Fibroblast of skin of left quadriceps (primary cell): ENCODE measurements at places on chromosomes 11 and 22.
A peak's percentile ranks its signal among the peaks of the same experiment; 100 is the strongest.

DNA sequence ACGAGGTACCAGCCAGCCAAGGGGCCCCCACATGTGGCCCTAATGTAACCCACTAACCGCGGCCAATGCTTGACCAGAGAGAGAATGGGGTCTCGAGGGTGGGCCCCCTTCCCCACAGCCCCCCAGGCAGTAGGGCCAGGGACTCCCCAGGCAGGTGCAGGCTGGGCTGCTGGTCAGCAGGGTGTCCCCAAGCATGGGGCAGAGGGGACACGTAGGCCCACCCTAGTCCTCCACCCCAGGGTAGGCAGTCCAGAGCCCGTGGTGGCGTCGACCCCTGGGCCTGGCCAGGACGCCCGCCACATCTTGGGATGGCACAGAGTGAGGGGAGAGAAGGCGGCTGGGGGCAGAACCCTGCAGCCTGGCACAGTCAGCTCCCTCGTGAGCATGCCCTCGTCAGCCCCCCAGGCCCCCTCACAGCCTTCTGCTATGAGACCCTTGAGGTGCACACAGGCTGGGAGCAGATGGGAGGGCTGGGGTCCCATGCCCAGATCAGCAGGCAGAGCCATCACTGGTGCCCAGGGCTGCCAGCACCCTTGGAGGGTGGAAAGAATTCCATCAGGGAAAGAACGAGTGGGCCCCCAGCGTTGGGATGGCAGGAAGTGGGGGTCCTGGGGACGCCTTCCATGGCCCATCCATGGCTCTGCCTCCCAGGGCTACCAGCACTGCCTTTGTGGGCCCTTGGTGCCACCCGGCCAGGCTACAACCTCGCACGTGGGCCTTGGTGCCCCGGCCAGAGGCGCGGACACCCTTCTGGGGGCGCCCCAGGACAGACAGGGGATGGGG, 6.1 kb downstream of the TNNT3 start:
- DNase-seq = no peak

GRCh38 chr11:102268985-102269470, 48.3 kb upstream of the BIRC3 start:
- no peak for DNase-seq

DNA sequence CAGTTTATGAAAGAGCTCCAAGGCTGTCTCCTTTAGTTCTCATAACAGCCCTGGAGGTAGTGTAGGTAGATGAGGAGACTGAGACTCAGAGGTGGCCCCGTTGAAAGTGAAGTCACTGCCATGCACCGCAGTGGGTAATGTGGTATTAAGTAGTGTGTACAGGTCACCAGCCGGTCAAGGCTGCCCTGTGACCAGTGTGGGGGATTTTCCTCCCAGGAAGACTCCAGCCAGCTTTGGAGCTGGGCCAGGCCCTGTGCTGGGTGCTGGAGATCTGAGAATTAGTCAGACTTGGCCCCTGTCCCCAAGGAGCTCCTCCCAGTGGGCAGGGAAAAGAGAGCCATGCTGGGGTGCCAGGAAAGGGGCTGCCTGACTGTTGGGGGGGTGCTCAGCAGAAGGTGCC, 5.3 kb downstream of the OMP start:
- DNase-seq = no peak

DNA sequence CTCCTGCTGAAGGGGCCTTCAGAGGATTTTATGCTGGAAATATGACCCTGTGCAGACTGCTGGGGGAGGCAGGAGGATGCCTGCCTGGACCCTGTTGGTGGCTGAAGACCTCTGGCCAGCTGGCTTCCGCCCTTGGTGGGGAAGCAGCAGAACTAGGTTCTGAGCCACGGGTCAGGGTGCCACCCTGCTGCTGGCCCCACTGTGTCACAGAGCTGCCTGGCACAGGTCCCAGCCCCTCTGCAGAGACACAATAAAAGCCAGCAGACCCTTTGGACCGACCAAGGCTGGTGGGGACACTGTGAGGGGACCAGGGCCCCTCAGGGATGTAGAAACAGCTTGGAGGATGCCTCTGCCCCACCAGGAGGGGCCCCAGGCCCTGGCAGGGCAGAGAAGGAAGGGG, 6.9 kb upstream of the SREBF2 start:
- DNase-seq = no peak

DNA sequence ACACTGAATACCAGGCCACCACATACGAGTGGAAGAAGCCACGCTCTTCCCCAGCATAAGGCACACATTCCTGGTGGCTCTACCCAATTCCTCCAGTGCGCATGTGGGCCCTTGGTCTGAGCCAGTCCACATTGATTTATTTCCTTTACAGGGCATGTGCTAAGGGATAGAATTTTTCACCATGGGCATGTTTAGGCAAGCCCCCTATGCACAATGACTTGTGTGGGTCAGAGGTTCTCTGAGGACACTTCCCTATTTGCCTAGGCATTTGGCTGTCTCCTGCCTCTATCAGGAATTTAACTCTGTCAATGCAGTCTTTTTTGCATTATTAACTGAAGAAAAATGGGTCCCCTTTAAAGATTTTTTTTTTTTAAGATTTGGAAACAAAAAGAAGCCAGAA, 718.1 kb downstream of the NTM start:
- no peak for DNase-seq

GRCh38 chr11:45149483-45150056, 3.1 kb downstream of the PRDM11 start:
- no peak for DNase-seq

GRCh38 chr22:19823191-19823901, 31.3 kb downstream of the GNB1L start:
- no peak for DNase-seq

DNA sequence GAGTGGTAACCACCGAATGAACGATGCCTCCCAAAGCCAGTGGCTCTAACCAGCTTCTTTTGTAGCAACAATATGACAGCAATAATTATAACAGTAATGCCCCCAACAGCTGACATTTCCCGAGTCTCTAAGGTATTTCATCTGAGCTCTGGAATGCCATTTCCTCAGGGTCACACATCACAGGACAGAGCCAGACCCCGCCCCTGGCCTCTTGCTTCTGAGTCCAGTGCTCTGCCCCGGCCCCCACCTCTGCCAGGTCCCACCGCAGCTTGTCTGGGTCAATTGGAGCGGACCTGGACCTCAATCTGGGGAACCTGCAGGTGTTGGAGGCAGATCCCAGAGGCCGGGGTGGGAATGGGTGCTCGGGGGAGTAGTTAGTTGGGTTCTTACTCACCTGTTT, 63.8 kb downstream of the IGLL1 start:
- DNase-seq = no peak

GRCh38 chr11:61968758-61969390, 1.4 kb upstream of the FTH1 start:
- DNase-seq = no peak

DNA sequence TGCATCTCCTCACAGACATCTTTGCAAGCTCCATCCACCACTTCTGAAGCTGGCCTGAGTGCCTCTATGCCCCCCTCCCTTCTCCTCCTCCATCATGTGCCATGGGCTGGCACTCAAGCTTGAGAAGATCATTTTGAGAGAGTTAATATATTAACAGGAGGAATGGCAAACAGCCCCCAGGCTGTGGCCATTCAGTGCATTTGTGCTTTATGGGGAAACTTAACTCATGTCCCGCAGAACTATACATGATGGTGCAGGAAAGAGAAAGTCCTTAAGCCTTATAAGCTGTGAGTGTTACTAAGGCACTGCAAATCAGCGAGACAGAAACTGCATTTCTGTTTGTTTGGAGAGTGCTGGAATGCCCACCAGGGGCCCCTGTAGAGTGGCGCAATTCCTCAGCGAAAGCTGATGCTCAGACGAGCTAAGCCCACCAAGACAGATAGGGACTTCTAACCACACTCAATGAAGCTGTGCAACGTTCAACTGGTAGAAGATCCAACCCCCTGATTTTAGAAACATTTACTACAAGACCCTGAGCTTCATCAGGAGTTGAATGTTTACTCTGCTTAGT, 26.8 kb upstream of the PHLDA2 start:
- no peak for DNase-seq

DNA sequence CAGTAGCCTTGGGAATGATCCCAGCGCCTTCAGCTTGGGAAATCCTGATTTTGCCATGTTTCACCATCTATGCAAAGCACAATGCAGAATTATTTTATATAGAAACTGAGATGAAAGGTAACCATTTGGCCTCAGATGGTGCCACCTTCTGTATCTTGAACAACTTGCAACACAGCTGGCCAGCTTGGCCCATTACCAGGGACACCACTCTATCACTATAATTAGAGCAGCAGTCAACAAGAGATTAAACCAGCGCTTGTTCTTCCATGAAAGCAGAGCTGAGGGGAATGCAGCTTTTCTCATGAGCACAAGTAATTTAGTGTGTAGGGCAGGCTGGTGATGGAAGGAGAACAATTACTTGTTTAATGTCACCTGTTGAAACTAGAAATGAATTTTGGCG, 6.7 kb upstream of the ZDHHC13 start:
- DNase-seq = no peak

DNA sequence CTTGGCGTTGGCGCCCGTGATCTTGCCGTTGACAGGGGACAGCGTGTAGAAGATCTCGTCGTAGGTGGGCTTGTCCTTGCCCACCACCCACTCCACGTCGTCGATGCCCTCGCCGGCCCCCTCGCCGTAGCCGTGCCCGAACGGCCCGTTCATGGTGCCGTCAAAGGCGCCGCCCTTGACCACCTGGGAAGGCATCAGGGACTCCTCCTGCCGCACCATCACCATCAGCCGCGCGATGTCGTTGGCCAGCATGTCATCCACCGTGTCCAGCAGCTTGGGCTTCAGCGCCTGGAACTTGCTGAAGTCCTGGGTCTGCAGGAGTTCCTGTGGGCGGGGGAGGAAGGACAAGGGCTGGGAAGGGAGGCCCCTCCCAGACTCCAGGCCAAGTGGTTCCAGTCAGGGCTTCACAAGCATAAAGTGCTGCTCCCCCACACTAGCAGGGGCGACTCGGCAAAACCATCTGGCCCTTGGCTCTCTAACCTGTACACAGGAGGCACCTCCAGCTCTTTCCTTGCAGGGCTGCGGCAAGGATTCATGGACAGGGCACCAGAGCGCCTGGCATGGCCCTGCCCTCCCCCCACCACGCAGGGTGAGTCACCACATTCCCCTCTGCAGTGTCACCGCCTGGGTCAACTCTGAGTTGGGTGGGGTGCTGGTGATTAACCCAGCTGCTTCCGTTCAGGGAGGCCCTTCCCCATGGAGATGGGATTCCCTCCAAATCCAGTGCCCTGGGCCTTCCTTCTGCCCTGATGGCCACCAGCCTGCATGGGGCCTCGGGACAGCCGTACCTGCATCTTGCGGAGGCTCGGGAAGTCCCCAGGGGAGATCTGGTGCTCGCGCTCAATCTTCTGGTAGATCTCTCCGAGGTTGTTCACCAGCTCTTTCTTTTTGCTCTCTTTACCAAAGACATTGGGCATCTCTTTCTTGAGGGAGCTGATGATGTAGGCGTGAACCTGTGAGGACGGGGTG, 10.4 kb upstream of the CDC42BPG start:
- DNase-seq = peak; percentile 54

DNA sequence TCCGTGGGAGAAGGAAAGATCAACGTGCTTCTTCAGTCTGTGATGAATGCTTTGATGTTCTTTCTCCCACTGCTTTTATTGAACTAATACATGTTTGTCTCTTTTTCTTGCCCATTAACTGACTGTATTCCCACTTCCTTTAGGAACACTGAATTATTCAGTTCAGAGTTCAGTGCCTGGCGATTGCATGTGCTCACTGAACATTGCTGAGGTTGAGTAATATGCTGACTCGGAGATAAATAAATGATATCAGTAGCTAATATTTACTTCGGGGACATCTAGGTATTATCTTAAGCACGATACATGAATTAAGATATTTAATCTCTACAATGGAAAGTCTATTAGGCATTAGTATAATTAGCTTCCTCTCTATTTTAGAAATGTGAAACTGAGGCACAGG, 102.3 kb upstream of the OR5AK2 start:
- DNase-seq = no peak

GRCh38 chr22:23147617-23148387, 2.5 kb downstream of the RAB36 start:
- no peak for DNase-seq

GRCh38 chr11:6674862-6675261, 8.3 kb downstream of the MRPL17 start:
- DNase-seq = no peak

DNA sequence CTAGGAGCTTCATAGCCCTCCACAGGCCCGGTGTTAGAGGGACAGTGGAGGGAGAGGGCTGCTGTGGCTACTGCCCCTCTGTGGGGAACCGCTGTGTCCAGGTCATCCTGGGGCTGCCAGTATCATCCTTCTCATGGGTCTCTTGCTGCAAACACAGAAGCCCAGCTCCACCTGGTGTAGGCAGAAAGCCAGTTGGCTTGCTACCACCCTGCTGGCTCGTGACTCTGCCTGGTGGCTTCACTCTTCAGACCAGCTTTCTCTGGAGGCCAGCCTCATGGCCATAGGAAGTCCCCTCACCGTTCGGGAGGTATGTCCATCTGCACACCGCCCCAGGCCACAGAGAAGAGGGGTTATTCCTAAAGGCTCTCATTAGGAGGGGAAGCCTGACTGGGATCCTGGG, 19.4 kb upstream of the SUSD2 start:
- no peak for DNase-seq

DNA sequence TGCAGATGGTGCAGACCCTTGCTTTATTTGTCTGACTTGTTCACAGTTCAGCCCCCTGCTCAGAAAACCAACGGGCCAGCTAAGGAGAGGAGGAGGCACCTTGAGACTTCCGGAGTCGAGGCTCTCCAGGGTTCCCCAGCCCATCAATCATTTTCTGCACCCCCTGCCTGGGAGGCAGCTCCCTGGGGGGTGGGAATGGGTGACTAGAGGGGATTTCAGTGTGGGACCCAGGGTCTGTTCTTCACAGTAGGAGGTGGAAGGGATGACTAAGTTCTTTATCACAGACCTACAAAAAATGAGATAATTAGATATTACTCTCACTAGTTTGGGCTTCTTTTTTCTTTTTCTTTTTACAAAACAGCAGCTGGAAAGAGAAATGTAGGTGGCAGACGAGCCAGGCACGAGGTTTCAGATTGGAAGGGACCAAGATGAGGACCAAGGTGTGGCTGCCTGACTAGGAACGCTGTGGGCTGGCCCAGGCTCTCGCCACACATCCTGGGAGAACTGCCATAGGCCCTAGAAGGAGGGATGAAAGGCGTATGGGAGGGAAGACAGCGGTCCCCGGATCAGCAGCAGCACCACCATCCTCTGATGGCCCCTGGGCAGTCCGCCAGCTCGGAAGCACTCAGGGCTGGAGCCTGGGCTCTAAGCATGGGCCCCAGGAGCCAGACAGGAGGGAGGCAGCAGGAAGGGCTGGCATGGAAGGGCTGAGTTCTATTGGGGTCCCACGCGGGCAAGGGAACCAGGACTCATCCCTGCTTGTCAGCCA, 14.2 kb downstream of the TXN2 start:
- DNase-seq = no peak

GRCh38 chr11:19281555-19281954, 40.8 kb upstream of the E2F8 start:
- DNase-seq = no peak

GRCh38 chr11:90656171-90656570, 433.3 kb upstream of the CHORDC1 start:
- DNase-seq = no peak
